ENCODE measurements at places on chromosomes 1 and 21.

- no peak for DNase-seq
Observed at GRCh38 chr1:93518516-93518915, 70.6 kb downstream of the FNBP1L start.

DNA sequence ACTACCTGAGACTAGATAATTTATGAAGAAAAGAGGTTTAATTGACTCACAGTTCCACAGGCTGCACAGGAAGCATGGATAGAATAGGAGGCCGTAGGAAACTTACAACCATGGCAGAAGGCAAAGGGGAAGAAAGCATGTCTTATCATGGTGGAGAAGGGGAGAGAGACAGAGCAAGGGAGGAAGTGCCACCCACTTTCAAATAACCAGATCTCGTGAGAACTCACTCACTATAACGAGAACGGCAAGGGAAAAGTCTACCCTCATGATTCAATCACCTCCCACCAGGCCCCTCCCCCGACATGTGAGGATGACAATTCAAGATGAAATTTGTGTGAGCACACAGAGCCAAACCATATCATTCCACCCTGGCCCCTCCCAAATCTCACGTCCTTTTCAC is 4.7 kb upstream of the C21orf91 start:
- DNase-seq: no peak

DNA sequence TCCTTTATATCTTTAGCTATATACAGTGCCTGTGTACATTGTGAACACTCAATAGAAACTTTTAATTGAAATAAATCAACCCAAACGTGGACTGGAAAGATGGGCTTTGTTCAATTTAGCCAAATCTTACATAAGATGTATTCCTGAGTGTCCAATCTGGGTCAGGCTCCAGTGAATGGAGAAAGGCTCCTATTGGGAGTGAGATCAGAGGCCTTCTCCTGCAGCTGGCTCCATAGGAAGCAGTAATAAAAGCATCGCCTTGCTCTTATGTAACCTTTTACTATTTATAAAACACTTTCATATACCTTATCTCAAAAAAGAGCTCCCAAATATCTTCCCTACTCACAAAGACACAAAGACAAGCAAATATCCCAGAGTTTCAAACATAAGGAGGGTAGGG is 24.9 kb upstream of the RGS16 start:
- no peak for DNase-seq

- no peak for DNase-seq
Observed at GRCh38 chr1:215661033-215661432, 93.9 kb downstream of the KCTD3 start.

DNA sequence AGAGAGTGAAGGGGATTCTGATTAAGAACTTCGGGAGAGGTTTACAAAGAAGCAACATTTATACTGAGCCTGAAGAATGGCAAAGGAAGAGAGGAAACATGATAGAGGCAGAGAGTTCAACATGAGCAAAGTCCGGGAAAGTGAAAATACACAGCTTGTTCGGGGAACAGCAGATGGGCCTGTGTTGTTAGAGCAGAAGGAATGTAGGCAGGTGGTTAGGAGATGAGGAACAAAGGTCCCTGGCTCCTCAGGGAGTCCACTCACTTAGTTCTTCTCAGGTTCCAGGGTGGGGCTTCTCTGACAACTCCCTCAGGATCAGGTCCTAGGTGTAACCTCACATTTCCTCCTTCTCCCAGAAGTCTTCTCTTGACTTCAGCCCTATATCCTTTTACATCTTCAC is 5.1 kb upstream of the ZNF326 start:
- DNase-seq: no peak

DNA sequence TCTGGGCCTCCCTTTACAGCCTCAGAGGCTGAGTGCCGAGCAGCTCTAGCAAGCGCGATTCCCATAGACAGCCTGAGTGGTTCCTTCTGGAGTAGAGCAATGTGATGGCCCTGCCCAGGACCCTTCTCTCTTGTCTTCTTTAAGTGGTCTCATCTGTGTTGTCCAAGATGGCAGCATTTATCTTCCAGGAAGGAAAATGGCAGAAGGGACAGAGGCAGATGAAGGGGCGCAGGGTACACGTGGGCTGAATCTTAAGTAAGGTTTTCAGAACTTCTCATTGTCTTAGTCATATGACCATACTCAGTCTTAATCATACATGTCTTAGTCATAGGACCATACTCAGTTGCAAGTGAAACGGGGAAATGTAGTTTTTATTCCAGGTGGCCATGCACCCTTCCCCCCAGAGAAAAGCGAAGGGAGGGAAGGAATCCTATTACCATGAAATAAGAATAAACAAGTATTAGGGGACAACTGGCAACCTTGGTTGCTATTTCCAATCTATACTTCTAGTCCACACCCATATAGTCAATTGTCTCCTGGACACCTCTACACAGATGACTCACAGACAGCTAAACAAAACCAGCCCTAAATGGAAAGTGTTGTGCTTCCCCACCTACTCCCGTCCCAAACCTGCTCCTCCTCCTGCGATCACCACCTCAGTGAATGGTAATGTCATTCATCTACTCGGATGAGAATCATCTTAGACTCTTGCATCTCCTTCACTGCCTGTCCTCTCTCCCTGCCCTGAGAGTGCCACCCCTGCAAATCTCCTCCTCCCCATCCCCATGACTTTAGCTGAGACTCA is 13.3 kb downstream of the OVAAL start:
- no peak for DNase-seq

DNA sequence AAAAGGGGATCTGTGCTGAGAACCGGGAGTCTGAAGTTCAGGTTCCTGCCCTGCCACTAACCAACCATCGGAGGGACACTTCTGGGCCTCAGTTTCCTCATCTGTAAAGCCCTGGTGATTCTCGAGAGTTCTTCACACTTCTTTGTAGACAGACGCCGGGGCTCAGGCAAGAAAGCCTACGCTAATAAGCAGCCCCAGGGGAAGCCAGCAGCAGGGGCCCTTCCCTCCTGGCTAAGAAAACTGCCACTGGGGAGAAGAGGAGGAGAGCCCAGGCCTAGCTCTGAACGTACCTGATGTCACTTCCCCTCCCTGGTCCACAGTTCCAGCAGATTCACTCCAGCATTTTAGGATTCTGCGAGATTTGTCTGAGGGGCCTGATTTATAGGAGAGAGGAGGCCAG is 76.0 kb downstream of the CAMK2N1 start:
- DNase-seq: no peak

DNA sequence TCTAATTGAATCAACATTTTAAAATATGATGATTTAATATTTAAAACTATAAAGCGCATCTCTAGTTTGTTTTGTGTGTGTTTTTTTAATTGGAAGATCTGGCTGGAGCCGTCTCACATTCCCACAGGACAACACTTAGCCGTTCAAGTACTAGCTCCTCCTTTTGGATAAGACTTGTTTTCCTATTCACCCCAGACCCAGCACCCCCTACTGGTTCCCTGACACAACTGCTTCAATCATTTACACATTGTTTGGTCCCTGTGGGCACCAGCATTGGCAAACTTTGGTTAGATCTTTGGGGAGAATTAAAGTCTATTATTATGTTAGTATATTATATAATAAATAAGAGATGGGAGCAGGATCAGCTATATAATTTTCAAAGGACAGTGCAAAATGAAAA is 34.5 kb downstream of the TYW3 start:
- peak; percentile 15 for DNase-seq

All from fibroblast of lung (primary cell).